ENCODE measurements at places on chromosomes 6 and 20.

DNA sequence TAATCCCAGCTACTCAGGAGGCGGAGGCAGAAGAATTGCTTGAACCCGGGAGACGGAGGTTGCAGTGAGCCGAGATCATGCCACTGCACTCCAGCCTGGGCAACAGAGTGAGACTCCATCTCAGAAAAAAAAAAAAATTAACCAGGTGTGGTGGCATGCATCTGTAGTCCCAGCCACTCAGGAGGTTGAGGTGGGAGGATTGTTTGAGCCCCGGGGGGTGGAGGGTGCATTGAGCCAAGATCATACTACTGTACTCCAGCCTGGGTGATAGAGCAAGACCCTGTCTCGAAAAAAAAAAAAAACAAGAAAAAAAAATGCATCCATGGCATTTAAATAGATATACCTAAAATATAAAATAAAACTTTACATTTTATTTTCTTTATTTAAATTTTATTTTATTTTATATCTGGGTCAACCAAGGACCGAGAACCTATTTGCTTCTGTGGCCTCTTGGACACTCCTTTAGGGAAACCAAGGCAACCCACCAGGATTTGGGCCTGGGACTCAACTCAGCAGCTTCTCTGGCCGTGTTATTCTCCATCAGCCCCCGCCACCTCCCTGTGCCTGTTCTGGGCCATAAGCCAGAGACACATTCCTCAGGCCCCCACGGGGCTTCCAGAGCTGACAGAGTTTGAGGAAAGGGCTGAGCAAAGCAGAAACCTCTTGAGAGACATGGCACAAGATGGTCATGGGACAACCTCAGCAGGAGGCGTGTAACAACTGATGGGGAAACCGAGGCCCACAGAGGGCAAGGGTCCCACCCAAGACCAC lies 6.2 kb downstream of the SNTA1 start:
- peak; percentile 67 for DNase-seq

DNA sequence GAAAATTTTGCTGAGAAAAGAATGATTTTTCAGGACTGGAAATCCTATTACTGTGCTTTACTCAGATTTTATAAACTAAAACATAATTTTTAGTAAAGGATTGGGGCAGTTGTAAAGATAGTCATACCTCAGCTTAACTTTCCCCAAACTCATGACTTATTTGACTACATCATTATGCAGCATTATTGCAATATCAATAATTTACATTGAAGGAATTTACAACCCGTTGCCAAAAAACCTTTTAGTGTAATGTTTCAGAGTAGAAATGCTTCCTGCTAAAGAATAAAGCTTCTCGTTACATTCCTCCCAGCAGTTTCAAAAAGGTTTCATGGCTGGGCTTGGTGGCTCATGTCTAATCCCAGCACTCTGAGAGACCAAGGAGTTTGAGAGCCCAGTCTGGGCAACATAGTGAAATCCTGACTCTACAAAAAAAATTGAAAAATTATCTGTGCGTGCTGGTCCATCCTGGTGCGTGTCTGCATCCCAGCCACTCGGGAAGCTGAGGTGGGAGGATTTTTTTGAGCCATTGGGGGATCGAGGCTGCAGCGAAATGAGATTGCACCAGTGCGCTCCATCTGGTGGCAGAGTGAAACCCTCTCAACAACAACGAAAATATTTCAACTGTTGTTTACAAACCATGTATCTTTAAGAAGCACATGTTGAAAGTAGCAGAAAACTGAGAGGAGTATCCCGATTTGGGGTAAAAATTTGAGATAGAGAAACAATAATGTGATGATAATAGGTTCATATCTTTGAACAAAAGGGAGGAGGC lies 4.4 kb downstream of the AMD1 start:
- peak; percentile 70 for DNase-seq

DNA sequence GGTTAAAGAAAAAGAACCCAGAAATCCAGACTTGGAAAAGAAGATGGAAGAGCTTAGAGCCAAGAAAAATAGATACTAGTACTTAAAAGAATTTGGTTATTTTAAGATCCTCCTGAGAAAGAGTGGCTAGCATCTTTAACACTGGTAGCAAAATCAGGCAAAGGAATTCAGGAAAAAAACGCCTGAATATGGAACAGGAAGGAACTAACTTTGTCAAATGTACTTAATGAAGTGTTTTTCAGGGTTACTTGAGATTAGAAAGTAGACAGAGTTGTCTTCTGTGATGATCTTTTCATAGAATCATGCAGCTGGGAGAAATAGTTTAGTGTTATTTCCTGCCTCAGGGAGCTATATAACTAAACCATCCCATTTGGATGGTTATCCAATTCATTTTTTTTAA lies 50.8 kb upstream of the SASH1 start:
- no peak for DNase-seq

DNA sequence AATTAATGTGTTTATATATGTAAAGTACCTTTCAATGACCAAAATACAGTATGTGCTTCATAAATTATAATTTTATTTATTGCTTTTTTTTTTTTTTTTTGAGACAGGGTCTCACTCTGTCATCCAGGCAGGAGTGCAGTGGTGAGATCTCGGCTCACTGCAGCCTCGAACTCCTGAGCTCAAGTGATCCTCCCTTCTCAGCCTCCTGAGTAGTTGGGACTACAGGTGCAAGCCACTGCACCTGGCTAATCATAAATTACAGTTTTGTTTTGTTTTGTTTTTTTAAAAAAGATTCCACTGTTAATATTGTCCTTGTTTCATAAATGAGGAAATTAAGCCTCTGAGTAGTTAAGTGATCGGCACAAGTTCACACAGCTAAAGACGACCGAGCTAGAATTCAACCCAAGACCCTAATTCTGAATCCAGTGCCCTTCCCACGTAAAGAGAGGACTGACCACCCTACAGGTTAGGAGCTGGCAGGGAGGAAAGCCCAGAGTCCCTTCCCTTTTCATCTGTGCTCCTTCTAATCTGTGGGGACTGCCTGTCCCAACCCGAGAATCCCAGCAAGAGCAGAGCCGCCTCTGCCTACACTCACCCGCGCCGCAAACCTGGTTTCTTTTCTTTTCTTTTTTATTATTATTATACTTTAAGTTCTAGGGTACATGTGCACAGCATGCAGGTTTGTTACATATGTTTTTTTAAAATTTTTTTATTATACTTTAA lies 8.5 kb upstream of the GDF5 start:
- no peak for DNase-seq

- no peak for DNase-seq
These were observed 89.9 kb downstream of the ARID1B start for GRCh38 chr6:156867121-156867520.

GRCh38 chr20:8851446-8851845 lies 217.4 kb upstream of the PLCB4 start:
- no peak for DNase-seq

DNA sequence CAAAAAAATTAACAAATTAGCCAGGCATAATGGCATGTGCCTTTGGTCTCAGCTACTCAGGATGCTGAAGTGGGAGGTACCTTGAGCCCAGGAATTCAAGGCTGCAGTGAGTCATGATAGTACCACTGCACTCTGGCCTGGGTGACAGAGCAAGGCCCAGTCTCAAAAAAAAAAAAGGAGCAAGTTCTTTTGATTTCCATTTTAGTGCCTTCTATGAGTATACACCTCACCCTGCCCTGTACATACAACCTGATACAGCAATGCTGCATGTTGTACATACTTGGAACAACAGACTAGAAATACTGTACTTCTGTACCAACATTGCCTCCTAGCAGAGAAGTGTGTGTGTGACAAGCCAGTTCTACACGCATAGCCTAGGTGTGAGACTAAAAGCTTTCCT lies 97.3 kb upstream of the CARMIL1 start:
- no peak for DNase-seq

GRCh38 chr6:147586044-147586443 lies 77.6 kb downstream of the SAMD5 start:
- no peak for DNase-seq

- no peak for DNase-seq
These were observed 81.6 kb downstream of the C6orf118 start for GRCh38 chr6:165227644-165228329.

DNA sequence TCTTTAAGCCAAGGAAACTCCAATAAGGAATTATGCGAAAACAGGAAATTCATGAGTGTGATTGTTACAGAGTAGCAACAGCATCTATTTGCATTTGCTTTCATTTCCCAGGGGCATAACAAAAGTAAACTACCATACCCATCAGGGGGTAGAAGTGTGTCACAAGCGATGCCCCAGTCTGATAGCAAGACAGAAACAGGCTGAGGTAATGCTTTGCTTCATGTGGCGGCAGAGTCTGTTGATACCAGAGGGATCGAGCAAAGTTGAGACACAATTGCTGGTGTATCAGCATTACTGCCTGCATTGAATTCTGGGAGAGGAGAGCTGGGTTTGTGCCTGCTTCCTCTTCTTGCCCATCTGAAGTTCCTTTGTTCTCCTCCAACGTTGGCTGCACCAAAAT lies 51.2 kb upstream of the LYRM2 start:
- DNase-seq, result peak; percentile 92

DNA sequence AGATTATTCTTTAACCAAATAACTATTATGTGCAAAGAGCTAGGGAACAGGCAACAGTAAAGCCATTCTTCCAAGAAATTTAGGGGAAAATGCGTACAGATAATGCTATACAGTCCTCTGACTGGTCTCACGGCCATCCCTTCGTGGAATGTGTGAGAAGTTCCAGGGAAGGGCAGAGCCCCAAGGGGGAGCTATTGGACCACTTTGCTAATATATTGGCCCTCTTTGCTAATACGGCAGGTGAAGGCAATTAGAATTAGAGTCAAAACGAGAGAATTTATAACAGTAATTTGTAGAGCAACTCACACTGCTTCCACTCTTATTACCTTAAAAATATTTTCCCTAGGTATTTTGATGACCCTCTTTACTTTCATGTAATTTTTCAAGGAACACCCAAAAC lies 140.4 kb downstream of the IMPG1 start:
- DNase-seq, result peak; percentile 19

GRCh38 chr6:94636780-94637385 lies 940.5 kb upstream of the MANEA start:
- DNase-seq, result peak; percentile 19

- DNase-seq, result no peak
These were observed 19.2 kb upstream of the ZSCAN9 start for GRCh38 chr6:28205879-28206278.

DNA sequence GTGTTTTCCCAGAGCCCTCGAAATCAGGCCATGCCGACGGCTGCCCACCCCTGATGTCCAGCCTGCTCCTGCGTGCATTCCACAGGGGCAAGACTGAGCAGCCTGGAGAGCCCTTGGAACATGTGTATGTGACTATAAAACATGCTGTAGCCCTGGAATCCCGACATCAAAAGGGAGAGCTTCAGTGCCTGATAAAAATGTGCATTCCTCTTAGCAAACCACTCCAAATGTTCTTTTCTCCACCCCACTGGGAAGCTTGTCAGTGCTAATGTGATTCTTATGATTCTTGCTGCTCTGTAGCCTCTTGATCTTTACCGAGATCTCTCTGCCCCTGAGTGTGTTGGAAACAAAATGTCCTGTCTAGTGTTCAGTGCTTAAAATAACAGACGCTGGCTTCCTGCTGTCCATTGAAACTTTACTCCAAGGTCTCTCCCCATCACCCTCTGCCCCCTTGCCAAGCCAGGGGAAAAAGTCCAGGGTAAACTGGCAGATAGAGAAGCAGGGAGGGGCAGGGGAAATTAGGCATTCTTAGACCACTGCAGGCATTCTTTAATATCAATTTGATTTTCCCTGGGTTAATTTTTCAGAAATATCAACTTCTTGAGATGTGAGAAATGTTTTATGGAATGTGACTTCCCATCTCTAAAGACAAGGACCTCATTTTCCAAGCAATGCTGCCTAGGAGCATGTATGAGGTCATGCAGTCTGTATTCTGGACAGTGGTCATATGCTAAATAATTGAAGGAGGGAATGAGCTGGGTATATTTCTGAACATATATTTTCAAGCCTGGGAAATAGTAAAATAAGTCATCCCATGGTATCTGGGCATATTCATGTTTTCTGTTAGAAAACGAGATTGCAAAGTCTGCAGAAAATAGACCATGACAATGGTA lies 73.8 kb upstream of the ISM1 start:
- no peak for DNase-seq

GRCh38 chr6:108359901-108360882 lies 65.3 kb downstream of the AFG1L start:
- DNase-seq, result no peak

DNA sequence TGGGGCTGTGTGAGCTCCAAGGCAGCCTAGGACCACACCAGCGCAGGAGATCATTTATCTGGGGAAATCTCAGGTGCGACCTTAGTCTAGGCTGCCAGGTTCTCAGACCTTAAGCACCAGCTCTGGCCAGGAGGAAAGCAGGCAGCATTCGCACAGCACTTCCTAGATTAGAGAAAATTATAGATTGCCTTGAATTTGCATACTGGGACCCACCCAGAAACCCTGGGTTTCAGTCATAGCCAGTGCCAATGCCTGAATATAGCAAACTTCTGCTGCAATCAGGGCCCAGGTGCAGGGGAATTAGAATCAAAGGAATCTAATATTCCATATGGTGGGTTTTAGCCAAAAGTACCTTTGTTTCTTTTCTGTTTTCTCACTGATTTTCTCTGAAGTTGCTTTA lies 204.3 kb upstream of the CST7 start:
- DNase-seq, result no peak

DNA sequence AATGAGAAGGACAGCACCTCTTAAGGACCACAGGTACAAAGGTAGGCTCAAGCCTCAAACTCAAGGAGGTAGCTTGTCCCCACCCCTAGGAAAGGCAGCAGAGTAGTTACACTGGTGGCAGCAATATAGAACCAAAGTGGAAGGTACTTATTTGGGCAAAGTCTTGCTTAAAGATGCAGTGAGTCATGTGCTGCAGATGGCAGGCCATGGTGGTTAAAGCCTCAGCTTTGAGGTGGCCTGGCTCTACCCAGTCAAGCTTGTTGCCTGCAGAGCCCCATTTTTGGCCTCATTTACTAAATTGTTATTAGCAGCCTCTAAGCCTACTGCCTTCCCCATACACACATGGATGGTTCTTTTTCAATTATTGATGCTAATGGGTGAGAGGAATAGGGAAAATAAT lies 146.0 kb downstream of the ELOVL4 start:
- no peak for DNase-seq

GRCh38 chr20:62186887-62187866 lies 4.3 kb downstream of the MTG2 start:
- DNase-seq, result no peak

- DNase-seq, result no peak
These were observed 127.2 kb downstream of the F13A1 start for GRCh38 chr6:6193221-6193745.
